ENCODE measurements at places on chromosomes 16 and 17.

- DNase-seq: no peak
Observed at GRCh38 chr16:66199189-66199588, 167.3 kb upstream of the CDH5 start.

DNA sequence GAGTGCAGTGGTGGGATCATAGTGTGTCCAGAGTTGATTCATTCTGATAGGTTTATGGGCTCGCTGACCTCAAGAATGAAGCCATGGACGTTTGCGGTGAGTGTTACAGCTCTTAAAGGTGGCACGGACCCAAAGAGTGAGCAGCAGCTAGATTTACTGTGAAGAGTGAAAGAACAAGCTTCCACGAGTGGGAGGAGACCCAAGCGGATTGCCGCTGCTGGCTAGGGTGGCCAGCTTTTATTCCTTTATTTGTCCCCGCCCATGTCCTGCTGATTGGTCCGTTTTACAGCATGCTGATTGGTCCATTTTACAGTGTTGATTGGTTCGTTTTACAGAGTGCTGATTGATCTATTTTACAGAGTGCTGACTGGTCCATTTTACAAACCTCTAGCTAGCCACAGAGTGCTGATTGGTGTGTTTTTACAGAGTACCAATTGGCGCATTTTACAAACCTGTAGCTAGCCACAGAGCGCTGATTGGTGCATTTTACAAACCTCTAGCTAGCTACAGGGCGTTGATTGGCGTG, 17.5 kb downstream of the CACNG4 start:
- no peak for DNase-seq

DNA sequence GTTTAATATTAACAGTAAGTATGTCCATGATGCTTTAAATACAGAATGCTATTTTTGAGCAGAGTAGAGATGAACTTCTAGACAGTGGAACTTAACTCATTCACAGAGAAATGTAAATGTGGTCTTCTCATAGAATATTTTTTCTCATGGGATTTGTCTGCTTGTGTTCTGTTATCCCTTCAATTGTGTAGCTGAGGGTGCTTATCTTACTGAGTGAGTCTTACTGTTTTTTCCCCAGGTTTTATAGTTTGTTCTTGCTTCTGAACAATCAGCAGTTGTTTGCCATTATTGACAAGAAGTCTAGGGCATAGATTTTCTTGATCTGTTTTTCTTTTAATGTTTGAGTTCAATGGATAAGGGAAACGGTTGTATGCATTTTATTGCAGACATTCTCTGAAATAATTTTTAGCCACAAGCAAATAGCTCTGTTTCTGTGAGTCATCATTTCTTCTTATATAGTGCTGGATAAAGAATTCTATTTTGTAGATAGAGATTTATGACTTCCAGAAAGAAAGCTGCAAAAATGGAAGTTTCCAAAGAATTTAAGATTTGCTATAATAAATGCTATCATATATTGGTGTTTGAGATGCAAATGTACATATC, 60.5 kb downstream of the NF1 start:
- DNase-seq: no peak

DNA sequence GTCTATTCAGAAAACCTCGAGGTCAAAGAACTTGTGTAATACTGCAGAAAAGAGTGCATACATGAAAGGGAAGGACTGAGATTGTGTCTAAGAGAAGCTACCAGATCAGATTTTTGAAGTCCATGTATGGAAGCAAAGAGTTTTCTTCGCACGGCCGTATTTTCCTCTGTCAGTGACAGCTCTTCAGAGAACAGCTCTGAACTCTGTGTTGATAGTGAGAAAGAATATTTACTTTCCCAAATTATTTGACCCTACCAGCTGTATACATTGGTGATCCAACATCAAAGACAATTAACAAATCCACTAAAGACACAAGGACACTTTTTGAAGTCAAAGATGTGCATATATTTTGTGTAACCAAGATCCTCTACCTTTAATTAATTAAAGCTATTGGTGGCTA, 107.8 kb upstream of the PSMD7 start:
- no peak for DNase-seq

DNA sequence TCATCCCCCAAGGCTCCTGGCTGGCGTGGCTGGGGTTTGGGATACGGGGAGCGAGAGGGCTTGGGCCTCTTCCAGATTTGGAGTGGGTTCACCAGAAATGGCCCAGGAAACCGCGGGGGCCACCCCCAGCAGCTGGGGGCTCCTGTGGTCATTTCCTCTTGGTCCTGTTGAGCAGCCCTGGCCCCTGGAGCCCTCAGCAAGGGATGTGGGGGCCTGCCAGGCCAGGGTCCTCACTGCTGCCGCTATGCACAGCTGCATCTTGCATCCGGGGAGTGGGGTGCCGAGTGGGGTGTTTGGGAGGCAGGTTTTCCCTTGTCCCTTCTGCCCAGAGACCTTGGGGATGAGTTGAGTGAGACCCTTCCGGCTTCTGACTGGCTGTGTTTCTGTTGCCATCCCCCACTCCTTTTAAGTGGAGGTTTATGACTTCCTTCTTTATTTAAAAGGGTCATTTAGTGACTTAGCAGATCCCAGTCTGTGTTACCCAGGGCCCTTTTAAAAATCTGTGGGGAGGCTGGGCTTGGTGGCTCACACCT, 319.8 kb downstream of the SEC14L1 start:
- no peak for DNase-seq

- DNase-seq: no peak
Observed at GRCh38 chr16:19410435-19411171, 7.1 kb upstream of the TMC5 start.

DNA sequence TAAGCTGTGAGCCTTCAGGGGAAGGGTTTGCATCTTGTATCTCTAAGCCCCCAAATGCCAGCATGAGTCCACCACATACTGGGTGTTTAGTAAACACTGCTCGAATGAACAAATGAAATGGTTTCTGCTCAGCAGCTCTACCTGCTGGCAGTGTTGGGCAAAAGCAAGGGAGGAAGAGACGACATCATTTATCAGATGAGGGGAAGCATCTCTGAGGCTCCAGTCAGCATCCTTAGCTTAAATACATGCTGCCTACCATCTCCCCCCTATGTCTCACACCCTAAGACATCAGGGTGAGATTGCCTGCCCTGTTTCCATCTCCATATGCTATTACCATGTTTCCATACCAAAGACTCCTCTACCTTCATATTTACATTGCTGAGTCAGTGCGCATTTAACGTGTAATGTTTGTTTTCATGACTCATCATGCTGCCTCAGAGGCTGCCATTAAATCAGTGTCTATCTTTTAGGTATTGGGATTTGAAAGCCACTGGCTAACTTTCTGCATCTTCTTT, 379.8 kb downstream of the UTP18 start:
- no peak for DNase-seq

DNA sequence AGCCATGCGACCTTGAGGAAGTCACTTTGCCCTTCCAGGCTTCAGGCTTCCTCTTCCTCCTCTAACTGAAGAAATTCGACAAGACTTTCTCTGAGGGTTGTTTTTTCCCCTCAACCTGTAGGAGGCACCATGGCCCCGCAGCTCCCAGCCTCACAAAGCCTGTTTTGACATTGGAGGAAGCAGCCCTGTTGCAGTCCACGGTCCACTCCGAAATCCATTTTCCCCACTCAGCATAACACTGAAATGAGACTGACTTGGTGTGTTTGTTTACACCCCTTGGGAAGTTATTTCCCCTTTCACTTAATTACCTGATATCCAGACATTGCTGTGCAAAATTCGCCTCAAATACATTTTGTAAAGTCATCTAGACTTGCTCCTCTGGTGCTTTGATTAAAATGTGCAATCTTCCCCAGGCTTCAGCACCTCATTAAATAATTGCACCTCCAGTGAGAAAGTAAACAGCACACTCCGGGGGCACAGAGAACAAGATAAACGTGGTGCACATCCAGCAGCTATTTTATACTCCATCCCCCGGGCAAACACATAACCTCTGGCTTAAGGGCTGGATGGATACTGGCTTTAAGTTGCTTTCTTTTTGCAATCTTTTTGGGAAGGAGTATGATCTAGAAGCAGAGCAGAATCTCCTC, 41.4 kb upstream of the PIRT start:
- DNase-seq: no peak

DNA sequence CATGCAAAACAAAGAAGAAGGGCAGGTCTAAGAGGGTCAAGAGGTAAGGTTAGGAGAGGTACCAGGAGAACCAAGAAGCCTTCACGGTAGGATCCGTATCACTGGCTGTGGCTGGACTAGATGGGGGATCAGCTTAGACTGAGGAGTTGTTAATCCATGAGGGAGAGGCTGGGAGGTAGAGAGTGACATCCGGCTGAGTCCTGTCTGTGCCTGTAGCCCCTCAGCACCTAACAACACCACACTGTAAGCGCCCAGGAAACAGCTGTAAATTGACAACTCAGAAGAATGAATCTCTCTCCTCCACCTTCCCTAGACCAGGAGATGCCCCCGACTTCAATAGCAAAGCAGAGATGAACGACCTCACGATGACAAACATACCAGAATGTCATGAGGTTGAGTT, 199.4 kb upstream of the RPL38 start:
- DNase-seq: no peak

DNA sequence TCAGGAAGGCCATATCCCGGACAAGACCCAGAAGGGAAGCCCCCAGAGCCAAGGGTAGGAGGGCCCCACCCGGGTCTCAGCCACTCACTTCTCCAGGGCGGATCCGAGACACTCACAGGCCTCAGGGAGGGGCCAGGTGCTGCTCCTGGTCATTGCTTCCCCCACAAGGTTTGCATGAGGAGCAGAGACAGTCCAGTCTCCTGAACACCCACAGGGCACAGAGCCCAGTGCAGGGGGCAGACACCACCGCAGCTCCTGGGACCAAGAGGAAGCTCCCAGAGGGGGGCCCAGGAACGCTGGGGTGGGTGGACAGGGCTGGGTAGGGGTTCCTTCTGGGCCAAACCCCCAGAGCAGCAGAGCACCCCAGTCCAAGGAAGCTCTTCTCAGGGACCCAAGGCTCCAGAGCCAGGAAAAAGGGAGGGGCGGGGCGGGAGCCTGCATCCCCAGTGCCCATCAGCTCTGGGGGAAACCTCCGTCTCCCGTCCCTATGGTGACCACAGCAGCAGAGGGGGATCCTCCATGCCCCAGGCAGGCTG, 709 bp upstream of the MRPL28 start:
- DNase-seq: no peak

- DNase-seq: no peak
Observed at GRCh38 chr17:29073520-29073919, 30.6 kb downstream of the PIPOX start.

DNA sequence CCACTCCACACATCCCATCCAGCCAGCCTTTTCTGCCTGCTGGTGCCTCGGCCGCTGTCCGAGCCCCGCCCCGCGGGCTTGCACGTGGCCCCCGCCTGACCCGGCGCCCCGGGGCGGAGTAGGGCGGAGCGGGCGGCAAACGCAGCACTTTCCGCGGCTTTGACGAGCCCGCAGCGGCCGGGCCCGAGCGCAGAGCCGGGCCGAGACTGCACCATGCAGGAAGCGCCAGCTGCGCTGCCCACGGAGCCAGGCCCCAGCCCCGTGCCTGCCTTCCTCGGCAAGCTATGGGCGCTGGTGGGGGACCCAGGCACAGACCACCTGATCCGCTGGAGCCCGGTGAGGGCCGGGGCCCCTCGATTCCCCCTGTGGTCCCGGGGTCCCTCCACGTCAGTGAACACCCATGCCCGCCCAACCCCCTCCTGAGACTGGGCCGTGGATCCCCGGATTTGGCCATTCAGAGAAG, at the start of gene HSF4:
TSS of gene HSF4 (plus strand) at position 147 of the 463 bp plus-strand sequence. CDS start at position 214, 67 bp downstream.
- no peak for DNase-seq

GRCh38 chr16:84985079-84986065, 26.0 kb downstream of the ZDHHC7 start:
- no peak for DNase-seq

DNA sequence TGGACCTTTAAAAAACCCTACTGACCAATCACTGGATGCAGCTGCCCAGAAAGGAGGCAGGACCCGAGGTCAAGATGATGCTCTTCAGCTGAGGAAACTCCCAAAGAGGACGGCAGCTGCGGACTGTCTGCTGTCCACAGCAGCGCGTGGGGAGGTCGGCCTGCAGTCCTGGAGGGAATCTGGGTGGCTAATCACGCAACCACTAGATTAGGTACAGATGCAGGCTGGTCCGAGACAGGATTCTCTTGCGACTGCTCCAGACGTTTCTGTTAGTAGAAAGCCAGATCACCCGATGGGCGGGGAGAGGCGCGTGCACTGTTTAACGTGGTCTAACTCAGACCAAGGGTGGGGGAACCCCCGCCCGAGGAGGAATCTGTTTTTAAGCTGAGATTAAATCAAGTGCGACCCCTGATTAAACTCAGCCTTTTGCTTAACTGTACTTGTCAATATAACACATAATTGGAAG, 8.8 kb downstream of the CTRB2 start:
- DNase-seq: no peak

- DNase-seq: no peak
Observed at GRCh38 chr16:88468275-88469129, 15.4 kb downstream of the ZFPM1 start.

DNA sequence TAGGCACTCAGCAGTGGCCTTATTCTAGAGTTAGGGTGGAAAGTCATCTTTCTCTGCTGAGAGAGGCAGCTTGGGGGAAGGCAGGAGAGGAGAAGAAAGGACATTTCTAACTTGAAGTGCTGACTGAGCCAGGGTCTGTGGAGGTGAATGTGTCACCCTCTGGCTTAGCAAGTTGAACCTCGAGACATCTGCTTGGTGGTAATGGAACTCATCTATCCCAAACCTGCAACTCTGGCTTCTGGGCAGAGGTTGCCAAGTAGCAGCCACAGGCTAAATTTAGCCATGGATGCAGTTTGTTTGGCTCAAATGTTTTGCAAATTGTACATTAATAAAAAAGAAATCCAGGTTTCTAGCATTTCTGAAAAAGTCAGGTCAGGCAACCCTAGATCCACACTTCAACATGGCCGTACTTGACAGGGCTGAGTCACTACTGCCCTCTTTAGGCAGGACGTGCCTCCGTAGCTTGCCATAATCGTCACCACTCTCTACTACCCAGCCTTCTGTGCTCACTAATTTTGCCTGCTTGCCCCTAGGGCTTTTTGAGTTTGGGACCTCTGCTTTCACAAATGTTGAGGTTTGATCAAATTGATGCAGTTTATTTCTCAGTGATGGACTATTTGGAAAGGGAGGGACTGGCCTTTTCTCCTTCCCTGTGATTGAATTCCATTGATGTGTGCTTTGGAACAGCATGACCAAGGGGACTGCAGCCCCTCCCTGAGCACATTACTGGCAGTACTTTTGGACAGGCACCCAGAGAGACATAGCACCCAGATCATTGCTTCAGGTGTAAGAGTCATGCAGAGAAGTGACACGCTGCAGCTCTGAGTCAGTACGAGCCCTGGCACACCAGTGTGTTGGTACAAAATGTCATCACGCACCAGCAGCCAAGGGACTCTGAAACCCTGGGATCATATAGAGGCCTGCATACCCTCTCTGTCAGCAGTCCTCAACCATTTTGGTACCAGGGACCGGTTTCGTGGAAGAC, 5.2 kb downstream of the CDH13 start:
- no peak for DNase-seq

GRCh38 chr16:4323845-4324488, 8.1 kb downstream of the GLIS2 start:
- no peak for DNase-seq

Measured in NCI-H2107 (cell line).